HT1080 (cell line): ENCODE measurements at places on chromosomes 16 and 17. TPM values are rescaled to one million over a fixed set of nuclear protein-coding genes. Genes with fewer than 3 reads are reported as not detected.

DNA sequence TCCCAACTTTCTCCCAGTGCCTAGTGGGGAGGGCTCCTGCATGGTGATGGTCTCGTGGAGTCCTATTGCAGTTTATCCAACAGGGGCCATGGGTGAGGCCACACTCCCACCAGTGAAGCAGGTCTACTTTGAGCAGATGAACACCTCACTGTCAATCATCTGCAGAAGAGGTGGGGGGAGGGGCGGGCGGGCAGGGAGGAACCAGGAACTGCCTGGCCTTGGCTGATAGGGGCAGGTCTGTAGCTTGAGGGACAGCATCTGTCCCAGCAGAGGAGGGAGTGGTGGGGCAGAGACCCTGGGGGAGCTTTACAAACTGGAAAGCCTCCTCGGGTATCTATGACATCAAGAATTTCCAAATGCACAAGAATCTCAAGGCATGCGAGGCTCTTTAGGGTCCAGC is 58.7 kb upstream of the ZNF423 start:
- DNase-seq = no peak

HNF1B gene
- total RNA-seq = not detected in 2 replicates

GRCh38 chr17:19641687-19642372 is 6.7 kb upstream of the ALDH3A2 start:
- DNase-seq = no peak

DNA sequence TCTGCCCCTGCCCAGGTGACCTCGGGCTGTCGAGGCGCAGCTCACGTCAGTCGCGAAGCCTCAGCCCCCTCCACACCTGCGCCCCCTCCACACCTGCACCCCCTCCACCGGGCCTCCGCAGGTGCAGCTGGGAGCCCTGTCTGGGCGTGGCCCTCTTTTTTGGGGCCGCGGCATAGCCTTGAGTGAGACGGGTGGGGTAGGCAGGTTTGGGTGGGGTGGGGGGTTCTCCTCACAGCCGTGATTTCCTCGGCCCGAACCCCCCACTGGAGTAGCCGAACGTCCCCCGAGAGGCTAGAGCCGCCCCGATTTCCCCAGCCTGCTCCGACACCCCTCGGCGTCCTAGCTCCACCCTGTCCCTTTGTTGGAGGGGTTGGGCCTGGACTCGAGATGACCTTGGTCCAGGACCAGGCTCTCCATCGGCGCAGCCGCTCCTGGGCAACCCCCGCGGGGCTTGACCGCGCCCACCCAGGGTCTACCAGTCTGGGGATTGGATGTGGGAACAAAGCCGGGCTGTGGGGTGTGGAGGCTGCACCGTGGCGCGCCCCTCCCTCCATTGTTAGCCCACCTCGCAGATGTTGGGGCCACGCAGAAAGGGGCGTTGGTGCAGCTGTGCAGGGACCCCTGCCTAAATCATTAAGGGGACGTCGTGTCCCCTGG is 626 bp downstream of the TUBB3 start:
- DNase-seq = no peak

NGFR gene
- 6.3 and 9.2 TPM in 2 replicates for total RNA-seq

BAHCC1 gene
- total RNA-seq = 0.43 TPM in 2 replicates

DNA sequence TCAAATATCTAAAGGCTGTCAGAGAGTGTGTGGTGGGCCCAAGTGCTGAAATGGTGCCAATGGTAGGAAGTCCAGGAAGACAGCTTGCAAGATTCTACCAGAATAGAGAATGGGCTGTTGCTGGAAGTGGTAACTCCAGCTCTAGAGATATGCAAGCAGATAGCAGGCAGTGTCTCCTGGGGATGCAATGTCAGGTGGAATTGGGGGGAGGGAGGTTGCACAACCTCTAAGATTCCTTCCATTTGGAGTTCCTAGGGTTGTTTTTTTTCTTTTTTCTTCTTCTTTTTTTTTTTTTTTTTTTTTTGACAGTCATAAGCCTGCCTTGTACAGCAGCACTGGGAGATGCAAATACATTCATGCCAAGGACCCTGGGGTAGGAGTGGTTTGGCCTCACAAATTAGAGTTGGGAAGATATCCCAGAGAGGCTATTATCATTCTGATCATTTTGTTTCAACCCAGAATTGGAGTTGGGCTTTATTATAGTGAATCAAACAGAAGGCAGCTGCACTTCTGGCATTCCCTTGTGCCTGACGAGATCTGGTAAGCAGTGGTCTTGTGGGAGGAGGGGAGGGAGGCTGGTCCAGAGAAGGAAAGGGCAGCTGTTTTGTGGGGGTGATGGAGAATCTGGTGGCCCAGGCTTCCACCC is 51.1 kb downstream of the SLC6A2 start:
- DNase-seq = no peak

- DNase-seq = no peak
Observed at GRCh38 chr17:63503341-63503705, 19.8 kb upstream of the KCNH6 start.

GRCh38 chr16:88736088-88736487 is 29.8 kb downstream of the CTU2 start:
- no peak for DNase-seq

DNA sequence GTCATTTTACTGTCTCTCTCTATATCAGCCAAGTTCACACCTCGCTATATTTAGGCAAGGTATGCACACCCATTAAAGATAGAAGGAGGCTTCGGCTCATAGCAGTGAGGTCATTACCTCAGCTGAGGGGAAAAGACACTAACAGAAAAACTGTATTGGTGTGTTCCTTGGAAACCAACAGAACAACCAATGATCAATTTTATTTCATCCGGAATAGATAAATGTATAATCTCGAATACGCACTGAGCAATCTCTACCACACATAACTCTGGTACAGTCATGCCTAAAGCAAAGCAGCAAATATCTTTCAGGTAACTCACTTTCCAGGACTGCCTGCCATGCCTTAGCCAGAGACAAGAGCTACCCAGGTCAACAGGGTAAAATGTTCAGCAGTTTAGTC is 109.9 kb upstream of the CORO6 start:
- DNase-seq = peak; percentile 39

CCDC47 gene
- 52.1 and 78.0 TPM in 2 replicates for total RNA-seq

DNA sequence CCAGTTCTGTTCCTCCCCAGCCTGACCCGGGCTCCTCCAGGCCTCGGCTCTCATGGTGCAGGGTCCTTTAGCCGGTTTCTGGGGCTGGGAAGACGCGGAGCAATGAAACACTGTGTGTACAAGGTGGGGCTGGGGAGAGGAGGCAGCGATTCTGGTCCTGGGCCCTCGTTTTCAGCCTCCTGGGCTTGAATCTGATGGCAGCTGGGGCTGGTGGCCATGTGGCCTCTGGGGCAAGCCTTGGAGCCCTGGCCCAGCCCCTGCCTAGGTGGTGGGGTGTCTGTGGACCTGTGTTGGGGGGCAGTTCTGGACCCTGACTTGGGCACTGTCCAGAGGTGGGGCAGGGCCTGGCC is 4.1 kb downstream of the FOXJ1 start:
- no peak for DNase-seq
